Stimulated activated CD4-positive, alpha-beta T cell treated with anti-CD3 and anti-CD28 coated beads, Interleukin-15, amount 100 ng/mL, for 1 hour (primary cell): ENCODE measurements at places on chromosomes 13 and 19.
A peak's percentile ranks its signal among the peaks of the same experiment; 100 is the strongest.

DNA sequence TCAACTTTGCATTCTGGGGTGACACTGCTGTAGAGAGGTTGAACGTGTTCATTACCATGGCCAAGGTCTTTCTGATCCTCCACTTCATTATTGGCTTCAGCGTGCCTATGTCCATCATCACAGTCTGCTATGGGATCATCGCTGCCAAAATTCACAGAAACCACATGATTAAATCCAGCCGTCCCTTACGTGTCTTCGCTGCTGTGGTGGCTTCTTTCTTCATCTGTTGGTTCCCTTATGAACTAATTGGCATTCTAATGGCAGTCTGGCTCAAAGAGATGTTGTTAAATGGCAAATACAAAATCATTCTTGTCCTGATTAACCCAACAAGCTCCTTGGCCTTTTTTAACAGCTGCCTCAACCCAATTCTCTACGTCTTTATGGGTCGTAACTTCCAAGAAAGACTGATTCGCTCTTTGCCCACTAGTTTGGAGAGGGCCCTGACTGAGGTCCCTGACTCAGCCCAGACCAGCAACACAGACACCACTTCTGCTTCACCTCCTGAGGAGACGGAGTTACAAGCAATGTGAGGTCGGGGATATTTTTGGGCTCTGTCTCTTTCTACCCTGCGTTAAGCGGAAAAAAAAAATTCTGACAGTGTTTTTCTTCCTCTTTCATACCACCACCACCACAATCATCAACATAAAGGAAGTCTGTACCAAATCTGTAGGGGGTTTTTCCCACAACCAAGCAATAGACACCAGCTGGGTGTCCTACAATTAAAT lies 29.5 kb downstream of the FPR3 start:
- no peak for DNase-seq

- no peak for DNase-seq
Measured at GRCh38 chr13:23449398-23450162, 16.1 kb upstream of the SACS start.

DNA sequence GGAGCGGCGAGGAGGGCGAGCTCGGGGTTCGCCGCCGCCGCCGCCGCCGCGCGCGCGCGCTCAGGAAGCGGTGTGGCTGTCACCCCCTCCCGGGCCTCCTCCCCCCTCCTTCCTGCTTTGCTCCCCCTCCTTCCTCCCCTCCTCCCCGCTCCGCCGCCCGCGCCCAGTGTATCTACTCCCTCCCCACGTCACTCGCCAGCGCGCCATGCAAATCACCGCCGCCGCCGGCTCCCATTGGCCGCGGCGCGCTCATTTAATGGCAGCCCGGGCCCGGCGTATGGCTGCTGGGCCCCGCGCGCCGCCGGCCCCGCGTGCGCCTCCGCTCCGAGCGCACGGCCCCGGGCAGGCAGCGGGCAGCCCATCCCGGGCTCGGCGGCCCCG lies 335 bp upstream of the SOX1 start:
- peak; percentile 31 for DNase-seq

DNA sequence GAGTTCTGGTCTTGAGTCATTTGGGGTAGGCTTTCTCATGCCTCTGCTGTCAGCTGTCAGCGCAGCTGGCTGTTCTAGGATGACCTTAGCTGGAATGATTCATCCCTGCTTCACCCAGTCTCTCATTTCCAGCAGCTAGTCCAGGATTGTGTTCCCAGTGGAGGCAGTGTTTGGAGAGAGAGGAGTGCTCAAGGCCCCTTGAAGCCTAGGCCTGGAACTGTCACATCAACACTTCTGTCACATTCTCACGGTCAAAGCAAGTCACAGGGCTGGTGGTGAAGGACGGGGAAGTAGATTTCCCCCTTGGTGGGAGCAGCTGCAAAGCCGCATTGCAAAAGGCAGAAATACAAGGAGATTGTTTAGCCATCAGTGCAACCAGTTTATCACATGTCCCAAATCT lies 15.2 kb downstream of the TPT1 start:
- DNase-seq, result no peak

GRCh38 chr13:44331912-44332851 lies 41.4 kb upstream of the SERP2 start:
- DNase-seq, result no peak

GRCh38 chr19:11197291-11198174 lies at the start of gene KANK2:
Gene KANK2, minus strand, starts transcription at chr19:11197545. Its CDS starts 3,034 bp downstream, at chr19:11194511.
- DNase-seq, result peak; percentile 69

DNA sequence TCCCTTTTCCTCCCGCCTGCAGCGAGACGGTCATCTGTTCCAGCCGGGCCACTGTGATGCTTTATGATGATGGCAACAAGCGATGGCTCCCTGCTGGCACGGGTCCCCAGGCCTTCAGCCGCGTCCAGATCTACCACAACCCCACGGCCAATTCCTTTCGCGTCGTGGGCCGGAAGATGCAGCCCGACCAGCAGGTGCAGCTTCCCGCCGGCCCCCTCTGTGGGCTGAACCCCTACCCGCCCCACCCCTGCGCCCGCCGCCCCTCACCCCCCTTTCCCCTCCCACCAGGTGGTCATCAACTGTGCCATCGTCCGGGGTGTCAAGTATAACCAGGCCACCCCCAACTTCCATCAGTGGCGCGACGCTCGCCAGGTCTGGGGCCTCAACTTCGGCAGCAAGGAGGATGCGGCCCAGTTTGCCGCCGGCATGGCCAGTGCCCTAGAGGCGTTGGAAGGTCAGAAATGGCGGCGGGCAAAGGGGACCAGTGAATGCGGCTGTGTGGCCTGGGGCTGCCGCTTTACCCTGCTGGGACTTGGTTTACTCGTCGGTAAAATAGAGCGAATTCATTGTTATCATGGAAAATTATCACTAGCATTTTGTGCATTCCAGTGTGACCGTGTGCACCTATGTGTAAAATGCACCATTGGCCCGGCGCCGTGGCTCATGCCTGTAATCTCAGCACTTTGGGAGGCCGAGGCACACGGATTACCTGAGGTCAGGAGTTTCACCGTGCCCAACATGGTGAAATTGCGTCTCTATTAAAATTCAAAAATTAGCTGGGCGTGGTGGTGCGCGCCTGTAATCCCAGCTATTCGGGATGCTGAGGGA lies 10.6 kb downstream of the VASP start:
- DNase-seq, result no peak

- DNase-seq, result no peak
Measured at GRCh38 chr19:23868630-23869029, 46.1 kb upstream of the ZNF726 start.

DNA sequence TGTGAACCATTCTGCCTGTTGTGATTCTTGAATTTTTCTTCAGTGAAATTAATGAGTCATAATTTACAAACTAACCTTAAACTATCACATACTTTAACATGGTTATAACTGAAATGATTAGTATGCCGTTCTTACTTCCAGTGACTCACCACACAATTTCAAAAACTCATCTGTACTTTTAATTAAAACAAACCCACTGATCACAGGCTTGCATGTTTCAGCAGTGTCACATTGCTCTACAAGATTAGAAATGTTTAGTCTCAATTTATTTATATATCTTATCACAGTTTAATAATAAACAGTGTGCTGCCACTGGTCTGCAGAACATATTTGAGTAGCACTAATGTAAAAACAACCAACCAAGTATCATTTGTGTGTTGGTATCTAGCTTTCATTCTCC lies 2227.9 kb upstream of the PCDH20 start:
- DNase-seq, result no peak

DNA sequence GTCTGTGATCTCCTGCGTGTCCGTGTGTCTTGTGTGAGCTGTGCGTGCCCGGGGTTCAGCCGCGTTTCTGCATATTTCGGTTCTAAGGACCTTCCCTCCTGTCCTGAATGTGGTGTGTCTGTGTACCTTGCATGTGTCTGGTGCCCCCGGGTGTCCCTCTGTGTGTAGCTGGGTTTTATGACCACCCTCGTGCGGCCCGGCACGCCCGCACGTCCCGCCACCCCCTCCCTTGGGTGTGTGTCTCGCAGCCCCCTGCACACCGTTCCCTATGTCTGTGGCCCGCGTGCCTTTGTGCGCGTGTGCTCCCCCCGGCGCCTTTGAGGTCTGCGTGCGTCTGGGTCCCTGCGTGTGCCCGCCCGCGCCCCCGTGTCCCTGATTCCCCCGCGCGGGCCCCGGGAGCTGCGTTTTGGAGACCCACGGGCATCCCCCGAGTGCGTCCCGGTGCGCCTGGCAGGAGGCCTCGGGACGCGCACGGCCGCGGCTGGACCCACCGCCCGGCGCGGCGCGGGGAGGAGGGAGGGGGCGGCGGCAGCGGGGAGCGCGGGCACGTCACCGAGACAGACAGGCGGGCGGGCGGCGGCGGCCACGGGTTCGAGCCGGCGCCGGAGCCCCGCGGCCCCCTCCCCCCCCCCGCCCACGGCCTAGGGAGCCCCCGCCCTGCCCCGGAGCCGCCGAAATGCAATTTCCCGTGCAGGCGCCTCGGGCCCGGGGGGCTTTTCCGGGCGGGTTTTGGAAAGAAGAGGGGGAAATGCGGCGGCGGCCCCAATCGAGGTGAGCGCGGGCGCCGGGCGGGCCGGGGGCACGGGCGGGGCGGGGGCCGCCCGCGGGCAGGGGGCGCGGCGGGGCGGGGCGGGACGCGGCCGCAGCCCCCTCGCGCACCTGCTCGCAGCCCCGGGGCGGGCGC lies 12.0 kb upstream of the NANOS3 start:
- DNase-seq, result no peak

DNA sequence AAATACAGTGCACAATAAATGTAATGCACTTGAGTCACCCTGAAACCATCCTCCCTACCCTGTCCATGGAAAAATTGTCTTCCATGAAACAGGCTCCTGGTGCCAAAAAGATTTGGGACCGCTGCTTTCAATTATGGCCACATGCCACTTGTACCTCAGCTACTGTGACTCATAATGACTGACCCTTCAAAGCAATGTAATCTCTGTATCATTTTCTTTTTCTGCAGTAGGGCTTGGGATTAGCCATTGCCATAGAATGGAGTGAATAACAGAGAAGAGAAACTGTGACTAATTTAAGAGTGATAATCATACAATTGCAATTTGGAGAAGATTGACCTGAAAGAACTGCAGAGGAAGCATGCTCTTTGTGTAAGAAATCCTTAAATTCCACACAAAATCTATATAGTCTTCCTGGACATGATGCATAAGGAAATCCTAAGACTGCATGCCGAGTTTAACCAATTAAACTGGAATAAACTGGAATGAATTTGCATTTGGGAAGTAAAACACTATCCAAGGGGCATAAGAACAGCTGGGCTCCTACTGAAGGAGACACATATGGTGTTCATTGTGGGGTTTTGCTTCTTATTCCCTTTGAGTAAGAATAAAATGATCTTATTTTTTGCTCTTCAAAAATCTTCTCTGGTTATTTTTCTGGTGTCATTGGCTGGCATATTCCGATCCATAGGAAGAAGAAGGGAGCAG lies 59.5 kb upstream of the SLC7A1 start:
- DNase-seq, result no peak
